ENCODE measurements at places on chromosomes 12 and 14. TPM values are rescaled to one million over a fixed set of nuclear protein-coding genes. Genes with fewer than 3 reads are reported as not detected.

FITM1 gene
- total RNA-seq = 0.60 TPM

DNA sequence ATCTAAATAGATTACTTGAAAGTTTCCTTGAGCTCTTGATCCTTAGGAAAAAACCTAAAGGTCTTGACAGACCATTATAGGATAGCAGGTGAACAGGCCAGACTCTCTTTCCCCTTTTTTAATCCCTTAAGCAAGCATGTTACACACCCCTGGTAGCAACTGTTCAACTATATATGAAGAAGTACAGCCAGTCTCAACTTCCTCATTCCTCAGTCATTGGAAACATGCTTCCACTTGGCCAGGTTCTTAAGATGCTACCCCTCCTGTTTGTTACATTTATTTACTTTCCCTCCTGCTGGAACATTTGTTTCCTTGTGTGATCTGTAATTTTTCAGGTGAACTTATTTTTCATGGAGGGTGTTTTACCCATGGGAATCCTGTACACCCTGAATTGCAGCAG, 124.1 kb downstream of the ARMH4 start:
- peak; percentile 81 for ATAC-seq

DNA sequence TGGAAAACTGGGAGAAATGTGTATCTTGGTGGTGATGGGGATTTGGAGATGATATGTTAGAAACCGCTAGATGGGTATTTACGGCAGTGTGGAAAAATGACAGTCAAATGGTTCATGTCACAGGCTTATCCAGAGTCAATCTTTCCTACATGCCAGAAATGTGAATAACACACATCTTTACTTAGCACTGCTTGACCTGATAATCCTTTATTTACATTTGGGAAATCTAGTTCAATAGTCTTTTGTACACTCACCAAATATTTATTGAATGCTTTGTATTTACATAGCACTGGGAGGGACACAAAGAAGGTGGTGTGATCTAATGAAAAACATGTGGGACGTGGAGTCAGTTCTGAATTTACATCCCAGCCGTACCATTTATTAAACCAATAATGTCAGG, 208.2 kb downstream of the DIO2 start:
- no peak for ATAC-seq

RDH16 gene
- total RNA-seq = 2.4 TPM

TMEM116 gene
- total RNA-seq = 3.6 TPM

DNA sequence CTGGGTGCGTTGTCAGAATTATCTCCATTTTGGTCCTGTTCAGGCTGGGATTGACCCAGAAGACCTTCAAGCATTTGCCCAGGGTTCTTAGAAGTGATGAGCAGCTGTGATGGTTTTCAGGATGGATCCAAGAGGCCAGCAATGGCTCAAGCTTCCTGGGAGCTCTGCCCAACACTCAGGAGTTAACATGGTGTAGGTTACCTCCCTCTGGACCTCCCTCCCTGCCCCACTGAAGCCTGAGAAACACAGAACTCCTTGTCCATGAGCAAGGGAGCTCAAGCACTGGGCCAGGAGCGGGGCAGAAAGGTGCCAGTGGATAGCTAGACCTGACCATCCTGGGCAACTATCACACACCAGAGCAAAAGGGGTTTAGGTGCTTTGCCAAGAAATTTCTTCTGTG, 148.4 kb upstream of the FKBP4 start:
- no peak for ATAC-seq

PTHLH gene
- 19.0 TPM for total RNA-seq

DNA sequence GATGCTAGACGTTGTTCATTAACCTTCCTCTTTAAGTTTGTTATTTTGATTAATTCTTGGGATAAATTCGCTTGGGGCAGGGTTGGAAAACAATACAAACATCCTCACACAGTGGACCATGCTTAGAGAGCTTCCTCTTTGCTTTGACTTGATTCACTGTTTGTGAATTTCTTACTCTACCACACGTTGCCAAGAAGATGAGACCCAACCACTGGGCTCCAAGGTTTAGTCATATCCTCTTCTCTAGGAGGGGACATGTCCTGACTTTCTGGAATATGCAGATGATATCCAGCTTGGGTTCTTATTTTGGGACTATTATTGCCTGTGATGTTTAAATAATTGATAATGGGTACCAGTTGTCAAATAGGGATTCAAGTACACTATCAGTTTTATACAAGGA, 428.2 kb downstream of the ATP23 start:
- no peak for ATAC-seq

DNA sequence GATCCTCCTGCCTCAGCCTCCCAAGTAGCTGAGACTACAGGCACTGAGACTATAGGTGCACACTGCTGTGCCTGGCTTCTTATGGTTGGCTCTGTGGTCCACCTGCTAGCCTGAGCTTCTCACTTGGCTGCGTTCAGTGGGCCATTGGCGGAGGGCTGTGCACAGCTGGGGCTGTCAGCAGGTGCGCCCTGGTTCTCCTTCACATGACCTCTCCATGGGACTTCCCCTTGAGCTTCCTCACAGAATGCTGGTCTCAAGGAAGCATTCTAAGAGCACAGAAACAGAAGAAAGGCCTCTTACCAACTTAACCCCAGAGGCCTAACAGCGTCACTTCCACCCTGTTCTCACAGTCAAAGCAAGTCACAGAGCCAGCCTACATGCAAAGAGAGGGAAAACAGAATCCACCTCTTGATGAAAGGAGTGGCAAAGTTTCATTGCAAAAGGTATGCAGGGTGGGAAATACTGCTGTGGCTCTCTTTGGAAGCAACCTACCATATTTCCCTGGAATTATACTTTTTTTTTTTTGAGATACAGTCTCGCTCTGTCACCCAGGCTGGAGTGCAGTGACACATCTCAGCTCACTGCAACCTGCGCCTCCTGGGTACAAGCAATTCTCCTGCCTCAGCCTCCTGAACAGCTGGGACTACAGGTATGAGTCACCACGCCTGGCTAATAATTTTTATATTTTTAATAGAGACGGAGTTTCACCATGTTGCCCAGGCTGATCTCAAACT, 9.3 kb downstream of the RILPL2 start:
- peak; percentile 81 for ATAC-seq

GRCh38 chr14:67551940-67552339, 18.9 kb downstream of the PLEKHH1 start:
- no peak for ATAC-seq

DNA sequence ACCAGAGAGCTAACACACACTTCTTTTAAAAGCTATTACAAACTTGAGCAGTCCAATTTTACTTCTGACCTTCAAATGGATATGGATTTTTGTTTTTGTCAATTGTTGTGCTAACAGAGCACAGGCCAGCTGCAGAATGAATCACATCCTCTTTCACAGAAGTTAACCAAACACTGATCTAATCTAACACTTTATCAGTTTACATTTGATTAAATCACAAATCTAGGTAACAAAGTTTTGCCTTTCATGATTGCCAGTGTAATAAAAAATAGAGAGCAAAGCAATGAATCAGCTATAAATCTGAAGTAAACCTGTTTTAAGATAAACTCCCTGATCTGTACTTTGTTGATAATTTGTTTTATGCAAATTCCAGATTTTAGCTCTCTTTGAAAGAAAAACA, 273.1 kb upstream of the RGS6 start:
- ATAC-seq = no peak

TAS2R9 gene
- total RNA-seq = not detected

GRCh38 chr14:69355607-69356281, 42.4 kb downstream of the ERH start:
- ATAC-seq = no peak

GPR84 gene
- 0.16 TPM for total RNA-seq

DNA sequence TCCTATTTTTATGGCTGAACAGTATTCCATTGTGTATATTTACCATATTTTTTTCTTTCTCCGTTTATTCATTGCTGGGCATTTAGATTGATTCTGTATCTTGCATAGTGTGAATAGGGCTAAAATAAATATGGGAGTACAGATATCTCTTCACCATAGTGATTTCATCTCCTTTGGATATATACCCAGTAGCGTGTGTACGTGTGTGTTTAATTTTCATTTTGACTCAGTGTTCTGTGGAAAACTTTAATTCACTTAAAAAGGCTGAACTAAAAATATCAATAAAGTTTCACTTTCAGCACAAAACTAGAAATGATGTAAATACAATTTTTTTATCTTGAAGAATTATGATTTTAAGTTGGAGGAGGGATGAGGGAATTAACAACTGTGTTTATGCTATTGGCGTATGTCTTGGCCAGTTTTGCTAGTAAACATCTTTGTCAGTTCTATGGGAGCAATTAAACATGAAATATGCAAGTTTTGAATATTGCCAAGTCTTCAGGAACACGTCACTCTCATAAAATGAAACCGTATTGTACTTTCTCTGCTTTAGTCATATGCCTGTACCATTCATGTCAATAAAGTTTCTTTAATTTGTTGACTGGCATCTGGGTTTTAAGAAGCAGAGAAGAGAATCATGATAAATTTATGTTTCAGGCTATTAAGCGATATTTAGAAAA, 99.8 kb downstream of the PTGER2 start:
- no peak for ATAC-seq

DNA sequence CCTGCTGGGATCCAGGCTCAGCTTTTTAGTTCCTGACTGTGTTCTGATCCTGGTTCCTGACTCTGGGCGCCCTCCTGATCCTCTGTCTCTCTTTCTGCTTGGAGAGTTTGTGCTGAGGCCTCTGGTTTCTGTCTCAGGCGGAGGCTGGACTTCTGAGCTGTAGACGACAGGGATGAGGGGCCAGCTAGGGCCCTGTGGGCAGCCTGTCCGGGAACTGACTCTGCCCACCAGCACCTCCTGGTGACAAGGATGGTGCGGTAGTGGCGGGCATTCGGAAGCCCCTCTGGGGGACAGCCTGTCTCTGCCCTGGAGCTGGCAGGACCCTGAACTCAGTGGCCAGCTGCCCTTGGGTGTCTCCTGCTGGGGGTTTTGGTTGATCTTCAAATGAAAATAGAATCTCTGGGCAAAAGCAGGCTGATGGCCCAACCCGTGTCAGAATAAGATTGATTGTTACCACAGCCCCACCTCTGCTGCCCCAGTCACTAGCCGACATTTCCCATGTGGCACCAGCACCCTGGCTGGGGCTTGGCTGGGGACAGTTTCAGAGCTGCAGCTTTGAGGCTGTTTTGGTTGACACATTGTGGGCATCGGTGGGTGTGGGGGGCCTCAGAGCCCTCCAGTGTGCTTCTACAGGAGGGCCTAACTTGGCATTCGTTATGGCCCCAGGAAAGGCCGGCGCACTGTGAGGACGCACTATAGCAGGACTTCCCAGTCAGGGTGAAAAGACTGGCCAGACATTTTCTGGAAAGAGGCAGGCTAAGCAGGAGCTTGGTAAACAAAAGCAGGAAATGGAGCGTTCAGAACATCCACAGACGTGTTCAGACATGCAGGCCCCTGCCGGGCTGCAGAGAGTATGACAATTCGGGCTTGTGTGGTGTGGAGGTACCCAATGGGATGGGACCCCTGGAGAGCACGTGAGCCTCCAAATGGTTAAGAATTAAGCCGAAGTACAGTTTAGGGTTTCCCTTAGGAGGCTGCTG, 16.2 kb downstream of the KRT80 start:
- peak; percentile 77 for ATAC-seq

CCDC196 gene
- total RNA-seq = not detected

TAS2R46 gene
- total RNA-seq = 0.40 TPM

DNA sequence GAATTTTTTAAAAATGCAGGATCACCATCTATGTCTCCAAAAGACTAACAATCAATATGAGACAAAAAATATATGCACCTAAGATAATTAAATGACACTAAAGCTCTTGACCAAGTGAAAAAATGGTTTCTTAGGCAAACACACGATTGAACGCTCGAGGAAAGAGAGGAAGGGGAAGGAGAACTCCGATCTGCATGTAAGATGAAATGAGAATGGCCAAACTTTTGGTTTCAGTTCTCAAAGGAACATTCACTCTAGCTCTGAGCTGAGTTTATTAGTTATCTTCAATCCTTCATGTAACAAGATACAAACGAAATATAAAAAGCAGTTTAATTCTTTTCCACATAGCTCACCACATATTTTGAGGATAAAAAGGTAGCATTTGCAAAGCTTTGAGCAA, 2.8 kb downstream of the DYRK4 start:
- ATAC-seq = no peak

GRCh38 chr12:118034429-118035189, 18.1 kb downstream of the RFC5 start:
- peak; percentile 62 for ATAC-seq

DNA sequence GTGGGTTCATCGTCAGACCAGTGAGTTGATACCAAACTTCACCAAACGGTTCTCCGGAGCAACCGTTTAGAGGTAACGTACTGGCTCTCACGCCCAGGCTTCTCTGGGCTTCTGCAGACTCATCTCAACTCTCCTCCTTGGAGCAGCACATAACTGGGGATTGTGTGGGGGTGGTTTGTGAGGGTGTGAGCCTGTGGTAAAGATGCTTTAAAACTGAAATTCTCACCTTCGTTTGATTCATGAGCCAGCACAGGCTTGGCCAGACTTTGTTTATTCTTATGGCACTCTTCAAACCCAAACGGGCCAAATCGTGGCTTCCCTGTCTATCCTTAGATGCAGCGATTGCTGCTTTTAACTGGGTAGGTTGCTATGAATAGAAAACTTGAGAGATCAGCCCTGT, 121.3 kb downstream of the SAMD4A start:
- no peak for ATAC-seq

ZC2HC1C gene
- 1.1 TPM for total RNA-seq

CLBA1 gene
- 8.2 TPM for total RNA-seq

CELA1 gene
- total RNA-seq = not detected

DNA sequence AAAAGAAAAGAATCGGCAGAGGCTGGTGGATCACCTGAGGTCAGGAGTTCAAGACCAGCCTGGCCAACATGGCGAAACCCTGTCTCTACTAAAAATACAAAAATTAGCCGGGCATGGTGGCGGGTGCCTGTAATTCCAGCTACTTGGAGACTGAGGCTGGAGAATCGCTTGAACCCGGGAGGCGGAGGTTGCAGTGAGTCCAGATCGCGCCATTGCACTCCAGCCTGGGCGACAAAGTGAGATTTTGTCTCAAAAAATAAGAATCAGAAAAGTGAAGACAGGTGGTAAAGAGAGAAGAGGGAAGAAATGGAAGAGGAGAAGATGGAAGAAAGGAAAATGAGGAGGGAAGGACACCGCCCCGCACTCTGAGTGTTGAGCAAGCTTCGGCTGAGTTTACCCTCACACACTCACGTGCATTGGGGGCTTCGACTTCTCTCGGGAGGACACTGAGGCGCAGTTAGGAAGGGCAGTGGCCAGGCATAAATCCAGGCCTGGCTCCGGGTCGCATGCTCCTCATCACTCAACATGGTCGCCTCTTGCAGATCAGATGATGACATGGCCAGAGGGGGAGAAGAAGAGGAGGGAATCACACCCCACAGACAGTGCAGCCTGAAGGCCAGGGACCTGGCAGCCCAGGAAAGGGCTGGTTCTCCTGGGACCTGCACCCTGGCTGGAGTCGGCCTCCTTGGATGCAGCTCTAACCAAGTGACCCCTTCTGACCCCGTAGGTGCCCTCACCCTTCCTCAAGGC, 61.1 kb downstream of the PRMT8 start:
- no peak for ATAC-seq

- no peak for ATAC-seq
Observed at GRCh38 chr12:124678421-124678893, 111.0 kb upstream of the NCOR2 start.

- no peak for ATAC-seq
Observed at GRCh38 chr12:68939505-68939904, 6.5 kb upstream of the CPM start.

SOAT2 gene
- not detected for total RNA-seq

GRCh38 chr12:68113644-68114043, 45.9 kb downstream of the IFNG start:
- ATAC-seq = no peak

GRCh38 chr12:85755760-85756159, 80.4 kb downstream of the RASSF9 start:
- ATAC-seq = peak; percentile 68

GLI1 gene
- total RNA-seq = 0.72 TPM

CEBPE gene
- not detected for total RNA-seq

Measured in esophagus mucosa (tissue), 1 donor.